ENCODE measurements at places on chromosomes 1 and 21.

DNA sequence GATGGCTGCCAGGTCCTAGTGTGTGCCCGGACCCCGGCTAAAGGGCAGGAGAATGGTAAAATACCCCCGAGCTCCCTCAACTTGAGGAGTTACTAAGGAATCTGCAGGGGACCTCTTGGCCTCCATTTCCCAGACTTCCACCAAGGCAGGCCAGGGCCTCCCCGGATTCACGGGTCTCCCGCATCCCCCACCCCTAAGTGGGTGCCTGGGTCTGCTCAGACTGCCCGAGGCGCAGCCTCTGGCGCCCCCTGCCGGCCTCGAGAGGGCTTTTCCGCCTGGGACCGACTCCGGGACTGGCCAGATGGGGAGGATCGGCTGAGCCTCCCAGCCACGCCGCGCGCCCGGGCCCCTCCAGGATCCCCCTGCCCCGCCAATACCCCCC lies 1.7 kb downstream of the PLEKHG5 start:
- DNase-seq, result peak; percentile 83

DNA sequence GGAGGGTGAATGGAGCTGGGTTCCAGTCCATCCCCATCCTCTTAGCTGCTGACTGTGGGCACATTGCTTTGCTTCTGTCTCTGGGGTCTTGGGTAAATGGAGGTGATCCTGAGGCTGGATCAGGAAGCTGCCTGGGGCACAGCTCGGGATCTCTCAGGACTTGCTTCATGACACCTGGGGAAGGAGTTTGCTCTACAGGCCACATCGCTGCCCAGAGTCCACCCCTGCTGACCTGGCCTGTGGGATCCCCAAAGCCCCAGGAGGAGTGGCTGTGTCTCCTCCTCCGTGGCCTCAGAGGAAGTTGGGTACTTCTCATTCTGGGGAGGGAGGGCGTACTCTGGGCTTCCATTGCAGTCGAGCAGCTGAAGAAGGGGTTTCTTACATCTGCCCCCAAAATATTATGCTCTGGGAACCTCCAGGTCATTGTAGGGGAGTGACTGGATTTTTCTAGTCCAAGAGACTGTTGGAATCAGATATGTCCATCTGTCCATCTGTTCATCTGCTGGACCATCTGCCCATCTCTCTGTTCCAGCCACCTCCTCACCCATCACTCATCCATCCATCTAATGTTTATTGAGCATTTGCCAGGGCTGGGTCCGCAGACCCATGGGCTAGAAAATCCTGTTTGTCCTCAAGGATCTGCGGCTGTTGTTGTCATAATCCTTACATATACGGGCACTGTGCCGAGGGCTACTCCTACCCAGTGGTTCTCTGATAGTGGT lies 45.9 kb downstream of the ARHGEF10L start:
- no peak for DNase-seq

GRCh38 chr1:169072945-169073725 lies 33.4 kb upstream of the ATP1B1 start:
- no peak for DNase-seq

GRCh38 chr1:176897350-176898236 lies 266.9 kb downstream of the ASTN1 start:
- peak; percentile 53 for DNase-seq

- no peak for DNase-seq
Measured at GRCh38 chr1:183180634-183181056, 5.4 kb upstream of the LAMC2 start.

DNA sequence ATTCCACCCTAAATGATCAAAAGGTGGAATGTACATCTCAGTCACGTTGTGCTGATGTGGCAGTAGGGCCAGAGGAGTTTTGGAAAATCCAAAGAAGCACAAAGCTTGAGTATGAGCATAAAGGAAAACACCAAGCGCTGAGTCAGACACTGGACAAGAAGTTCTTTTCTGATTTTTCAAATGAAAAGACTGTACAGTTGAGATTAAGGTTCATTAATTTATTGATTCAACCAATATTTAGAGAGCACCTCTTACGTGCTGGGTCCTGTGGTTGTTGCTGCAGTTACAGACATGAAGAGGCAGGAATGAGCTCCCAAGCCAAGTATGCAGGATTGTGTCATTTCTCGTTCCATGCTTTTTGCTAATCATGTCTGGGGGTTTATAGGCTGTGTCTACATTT lies 28.9 kb upstream of the APP start:
- no peak for DNase-seq

DNA sequence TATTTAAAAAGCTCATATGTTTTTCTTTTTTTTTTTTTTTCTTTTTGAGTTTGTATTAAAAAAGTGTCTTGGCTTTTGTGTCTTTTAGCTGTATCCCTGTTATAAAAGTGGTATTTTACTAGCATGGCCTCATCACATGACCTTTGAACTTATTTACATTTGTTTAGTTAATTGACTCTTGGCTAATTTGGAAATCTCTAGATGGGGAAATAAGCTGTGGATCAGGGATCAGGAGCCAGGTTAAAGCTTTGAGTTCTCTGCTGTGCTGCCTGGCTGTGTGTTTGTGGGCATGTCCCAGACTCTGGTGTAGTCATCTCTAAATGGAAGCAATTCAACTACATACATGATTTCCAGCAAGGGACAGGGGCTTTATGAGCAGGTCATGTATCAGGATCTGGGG lies 56.5 kb downstream of the HHAT start:
- DNase-seq, result no peak

DNA sequence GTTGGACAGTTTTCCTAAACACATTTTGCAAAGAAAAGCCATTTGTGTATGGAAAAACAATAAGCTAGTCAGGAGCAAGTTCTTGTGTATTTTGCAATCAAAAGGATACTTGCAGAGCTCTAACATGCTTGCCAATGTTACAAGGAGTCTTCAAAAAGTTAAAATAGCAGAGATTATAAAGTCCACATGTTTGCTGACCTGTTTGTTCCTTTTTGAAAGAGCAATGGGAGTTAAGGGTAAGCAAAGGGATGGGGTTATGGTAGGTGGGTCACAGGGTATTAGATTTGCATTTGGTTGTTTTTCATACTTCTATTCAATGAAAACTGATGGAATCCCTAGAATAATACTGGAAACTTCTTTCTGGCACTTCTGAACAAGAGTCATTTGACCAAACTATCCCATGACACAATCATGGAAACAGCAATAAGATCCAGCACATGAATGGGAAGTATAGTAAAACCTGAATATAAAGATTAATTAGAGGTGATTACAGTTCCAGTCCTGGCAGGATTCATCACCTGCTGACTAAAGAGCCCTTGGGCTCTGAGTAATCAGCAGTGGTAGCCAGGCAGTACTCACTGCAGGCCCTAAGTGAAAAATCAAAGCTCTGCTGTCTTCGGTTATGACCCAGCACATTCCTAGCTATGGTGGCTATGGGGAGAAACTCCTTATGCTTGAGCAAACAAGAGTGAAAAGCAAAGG lies 27.1 kb upstream of the ZC3H11B start:
- no peak for DNase-seq

DNA sequence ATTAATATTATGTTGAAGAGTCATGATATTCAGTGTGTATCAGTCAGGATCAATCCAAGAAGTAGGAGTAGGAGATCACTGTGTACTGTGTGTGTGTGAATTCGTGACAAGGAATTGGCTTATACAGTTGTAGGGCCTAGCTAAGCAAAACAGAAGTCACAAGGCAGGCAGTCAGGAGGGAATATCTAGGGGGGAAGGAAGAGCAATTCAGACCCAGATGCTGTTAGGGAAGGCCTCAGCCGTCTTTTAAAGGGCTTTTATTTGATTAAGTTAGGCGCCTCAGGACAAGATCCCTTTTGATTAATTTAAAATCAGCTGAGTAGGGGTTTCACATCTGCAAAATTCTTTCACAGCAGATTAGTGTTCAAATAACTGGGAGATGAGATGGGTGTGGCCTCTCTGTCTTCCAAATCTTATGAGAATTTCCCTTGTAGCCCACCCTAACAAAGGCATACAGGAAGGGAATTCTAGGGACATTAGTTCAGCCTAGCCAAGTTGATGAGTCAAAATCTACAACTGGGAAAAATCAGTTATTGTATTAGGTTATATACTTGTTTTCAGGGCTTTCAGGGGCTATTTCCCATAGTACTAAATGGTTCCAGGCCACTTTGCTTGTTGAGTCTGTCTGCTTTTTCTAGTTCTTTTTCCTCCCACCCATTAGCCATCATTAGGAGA lies 47.4 kb downstream of the ALG6 start:
- no peak for DNase-seq
